ENCODE measurements at places on chromosomes 6 and 20.

DNA sequence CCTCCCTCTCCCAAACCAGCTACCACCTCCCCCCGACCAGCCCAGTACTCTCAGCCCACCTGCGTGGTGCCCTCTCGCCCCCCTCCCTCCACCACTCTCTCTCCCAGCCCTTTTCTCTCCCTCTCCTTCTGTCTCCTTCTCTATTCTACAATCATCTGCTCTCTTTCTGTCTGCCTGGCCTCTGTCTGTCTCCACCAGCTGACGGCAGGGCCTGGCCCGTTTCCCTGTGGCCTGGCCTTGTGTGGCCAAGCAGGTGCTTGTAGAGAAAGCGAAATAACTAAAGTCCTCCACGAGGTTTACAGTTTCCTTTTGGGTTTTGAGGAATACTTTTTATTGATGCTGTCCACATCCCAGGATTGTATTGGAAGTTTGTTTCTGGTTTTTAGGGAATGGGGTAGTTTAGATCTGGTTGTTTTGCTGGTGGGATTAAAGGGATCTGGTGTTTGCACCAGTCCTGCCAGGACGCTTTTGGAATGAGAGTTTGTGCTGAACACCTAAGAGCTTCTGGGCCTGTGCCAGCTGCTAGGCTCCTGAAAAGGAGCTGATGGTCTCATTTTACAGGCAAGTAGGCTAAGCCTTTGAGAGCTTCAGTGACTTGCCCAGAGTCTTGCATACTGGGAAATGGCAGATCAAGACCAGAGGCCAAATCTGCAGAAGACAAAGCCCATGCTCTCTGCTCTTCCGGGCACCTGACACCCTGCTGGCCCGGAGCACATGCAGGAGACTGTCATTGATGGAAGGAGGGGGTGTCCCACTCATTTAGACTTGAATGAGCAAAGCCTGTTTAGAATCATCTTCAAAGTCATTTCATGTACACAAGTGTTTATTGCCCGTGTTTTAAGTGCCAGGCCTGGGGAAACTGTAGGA lies 161.7 kb downstream of the SYCP2 start:
- DNase-seq, result no peak

DNA sequence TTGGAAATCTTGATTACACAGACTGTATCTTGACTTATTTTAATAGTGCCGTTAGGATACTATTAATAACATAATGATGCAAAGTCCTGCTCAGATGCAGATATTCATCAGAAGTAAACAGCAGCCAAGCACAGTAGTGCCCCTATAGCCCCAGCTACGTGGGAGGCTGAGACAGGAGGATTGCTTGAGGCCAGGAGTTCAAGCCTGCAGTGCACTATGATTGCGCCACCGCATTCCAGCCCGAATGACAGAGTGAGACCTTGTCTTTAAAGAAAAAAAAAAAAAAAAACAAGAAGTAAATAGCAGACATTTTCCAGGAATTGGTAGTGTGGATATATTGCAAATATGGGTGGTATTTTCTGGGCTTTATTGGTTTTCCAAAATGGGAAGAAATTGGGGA lies 61.8 kb downstream of the TULP4 start:
- DNase-seq, result no peak

DNA sequence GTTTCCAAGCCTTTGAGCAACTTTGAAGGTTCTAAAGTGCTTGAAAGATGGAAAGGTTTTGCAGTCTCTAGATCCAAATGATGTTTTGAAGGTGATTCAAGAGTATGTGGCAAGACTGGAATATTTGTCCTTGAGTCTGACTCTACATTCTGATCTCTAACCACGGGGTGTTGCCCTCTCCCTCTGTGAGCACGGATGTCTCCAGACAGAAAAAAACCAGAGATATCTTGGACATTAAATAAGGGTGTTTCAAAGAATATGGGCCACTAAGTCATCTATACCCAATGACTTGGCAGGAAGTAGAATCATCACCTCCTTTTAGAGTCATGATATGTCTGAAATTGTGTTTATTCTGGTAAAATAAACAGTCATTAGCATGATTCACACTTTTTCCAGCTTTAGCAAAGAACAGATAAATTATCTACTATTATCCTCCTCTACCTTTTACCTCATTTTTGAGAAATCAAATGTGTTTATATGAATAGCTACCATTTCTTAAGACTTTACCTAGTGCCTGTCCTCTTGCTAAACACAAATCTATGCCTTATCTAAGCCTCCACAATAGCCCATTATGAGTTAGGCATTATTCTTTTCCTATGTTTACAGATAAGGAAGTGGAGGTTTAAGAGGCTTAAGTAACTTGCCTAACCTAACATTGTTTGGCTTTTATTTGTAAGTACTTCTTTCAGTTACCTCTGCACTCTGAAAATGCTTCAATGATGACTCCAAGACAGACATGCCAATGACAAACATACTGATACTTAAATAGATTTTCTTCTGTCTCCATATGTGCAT lies 384.4 kb downstream of the BMP2 start:
- DNase-seq, result no peak

- no peak for DNase-seq
Measured at GRCh38 chr6:53530346-53530745, 14.6 kb downstream of the GCLC start.

DNA sequence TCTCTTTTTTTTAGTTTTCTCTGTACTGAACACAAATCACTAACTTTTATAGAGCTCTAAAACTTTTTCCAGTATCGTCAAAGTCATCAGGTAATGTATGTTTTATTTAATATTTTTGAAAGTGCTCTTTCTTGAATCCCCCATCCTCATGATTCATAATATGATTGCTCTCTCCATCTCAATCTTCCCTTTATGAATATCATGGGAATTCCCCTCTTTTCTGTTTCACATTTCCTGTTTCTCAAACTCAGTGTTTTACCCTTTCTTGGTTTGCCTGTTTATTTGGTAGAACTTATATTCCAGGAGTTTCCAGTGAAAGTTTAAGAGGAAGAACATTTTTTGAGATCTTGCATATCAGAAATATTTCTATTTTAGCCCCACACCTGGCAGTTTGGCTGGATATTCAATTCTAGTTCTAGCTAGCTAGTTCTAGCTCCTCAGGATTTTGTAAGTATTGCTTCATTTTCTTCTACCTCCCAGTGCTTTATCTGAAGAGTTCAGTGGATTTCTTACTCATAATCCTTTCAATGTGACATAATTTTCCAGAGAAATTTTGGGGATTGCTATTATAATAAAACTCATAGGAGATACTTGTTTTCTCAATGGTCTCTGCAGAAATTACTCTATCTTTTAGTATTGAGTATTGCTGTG lies 6.1 kb upstream of the C6orf58 start:
- DNase-seq, result no peak

DNA sequence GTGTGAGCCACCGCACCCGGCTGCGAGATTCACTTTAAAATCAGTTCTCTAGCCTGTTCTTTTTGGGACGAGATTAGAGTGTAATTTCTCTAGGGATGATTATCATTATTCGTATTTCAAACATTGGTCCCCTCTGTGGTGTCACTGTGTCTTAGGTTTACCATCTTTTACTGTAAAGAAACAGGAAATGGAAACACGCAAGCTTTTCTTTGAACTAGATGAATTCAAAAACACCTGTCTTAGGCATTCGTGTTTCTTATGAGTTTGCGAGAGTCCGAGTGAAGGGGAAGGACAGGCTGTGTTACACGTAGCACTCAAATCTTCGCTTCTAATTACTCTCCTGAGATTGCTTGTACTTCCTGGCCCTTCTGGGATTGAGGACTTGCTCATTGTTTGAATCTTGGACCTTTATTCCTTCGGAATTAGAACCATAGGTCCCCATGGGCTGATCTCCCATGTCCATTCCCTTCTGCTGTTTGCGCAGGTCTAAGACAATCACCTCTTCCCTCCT lies 61.6 kb downstream of the PHACTR2 start:
- no peak for DNase-seq

DNA sequence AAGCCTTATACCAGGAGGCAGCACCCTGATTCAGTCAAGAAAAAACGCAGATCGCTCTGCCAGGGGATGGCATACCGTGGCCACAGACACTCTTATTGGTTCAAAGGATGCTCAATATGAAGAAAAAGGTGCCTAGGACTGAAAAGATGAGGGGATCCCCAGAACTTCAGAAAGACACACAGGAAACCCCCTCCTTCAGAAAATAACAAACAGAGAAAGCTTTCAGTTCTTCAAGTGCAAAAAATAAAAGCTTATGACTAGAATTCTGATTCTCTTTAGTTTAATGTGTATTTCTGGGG lies 17.7 kb upstream of the MYB start:
- no peak for DNase-seq

DNA sequence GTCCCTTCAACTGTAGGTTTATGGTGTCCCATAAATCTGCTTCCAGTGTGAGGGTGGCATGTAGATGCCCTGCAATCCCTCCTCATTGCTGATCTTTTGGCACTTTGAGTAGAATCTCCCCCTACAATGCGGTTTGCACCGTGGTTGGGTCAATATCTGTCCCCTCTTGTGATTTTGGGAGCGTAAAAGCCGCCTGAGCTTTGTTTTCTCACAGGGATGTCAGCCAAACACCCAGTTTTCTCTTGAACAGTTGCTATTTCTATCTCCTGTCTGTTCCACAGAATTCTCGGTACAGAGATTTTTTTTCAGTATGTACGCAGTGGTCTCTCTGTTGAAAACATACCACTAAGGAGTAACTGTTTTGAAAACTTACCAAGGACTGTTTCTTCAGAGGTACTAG lies 21.8 kb downstream of the CDS2 start:
- DNase-seq, result no peak

DNA sequence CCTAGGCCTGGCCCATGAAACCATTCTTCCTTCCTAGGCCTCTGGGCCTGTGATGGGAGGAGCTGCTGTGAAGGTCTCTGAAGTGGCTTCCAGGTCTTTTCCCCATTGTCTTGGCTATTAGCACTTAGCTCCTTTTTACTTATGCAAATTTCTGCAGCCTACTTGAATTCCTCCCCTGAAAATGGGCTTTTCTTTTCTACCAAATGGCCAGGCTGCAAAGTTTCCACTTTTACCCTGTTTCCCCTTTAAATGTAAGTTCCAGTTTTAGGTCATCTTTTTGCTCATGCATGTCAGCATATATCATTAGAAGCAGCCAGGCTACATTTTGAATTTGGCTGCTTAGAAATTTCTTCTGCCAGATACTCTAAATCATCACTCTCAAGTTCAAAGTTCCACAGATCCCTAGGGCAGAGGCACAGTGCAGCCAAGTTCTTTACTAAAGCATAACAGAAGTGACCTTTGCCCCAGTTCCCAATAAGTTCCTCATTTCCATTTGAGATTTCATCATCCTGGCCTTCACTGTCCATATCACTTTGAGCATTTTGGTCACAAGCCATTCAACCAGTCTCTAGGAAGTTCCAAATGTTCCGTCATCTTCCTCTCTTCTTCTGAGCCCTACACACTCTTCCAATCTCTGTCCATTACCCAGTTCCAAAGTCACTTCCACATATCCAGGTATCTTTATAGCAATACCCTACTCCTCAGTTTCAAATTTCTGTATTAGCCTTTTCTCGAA lies 71.9 kb downstream of the TBC1D7 start:
- DNase-seq, result no peak

- no peak for DNase-seq
Measured at GRCh38 chr6:3849681-3850450, 693 bp downstream of the FAM50B start.

DNA sequence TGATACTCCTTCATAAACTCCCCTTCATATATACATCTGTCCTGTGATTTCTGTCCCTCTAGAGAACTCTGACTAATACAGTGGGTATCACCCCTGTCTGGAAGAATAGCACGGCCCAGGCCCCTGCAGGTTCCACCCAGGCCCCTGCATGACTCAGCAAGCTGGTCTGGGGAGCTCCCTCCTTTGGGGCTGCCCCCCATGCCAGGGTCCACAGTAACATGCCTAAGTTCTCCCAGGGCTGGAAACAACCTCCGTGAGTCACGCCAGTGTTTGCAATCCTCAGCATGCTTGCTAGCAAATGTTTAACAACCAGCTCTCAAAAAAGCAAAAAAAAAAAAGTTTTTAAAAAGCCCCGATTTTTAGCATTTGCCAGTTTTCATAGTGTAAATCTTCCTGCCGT lies 134.3 kb upstream of the CDH4 start:
- DNase-seq, result no peak

GRCh38 chr6:19755181-19755580 lies 82.0 kb upstream of the ID4 start:
- no peak for DNase-seq

- DNase-seq, result no peak
Measured at GRCh38 chr6:19827247-19827646, 9.9 kb upstream of the ID4 start.

DNA sequence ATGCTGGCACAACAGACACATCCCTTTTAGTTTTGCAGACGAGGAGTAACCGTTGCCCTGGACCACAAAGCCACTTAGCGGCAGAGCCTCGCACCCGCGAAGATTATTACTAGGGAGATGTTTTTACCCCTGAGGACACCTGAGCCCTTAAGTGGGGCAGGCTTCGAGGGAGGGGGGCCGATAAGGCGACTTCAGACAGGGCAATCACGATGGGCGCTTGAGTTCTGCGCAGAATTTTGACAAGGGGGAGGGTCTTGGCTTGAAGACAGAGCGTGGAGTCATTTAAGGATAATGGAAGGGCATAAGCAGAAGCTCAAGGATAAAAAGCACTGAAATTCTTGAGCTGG lies 650 bp upstream of the TTK start:
- DNase-seq, result peak; percentile 15

DNA sequence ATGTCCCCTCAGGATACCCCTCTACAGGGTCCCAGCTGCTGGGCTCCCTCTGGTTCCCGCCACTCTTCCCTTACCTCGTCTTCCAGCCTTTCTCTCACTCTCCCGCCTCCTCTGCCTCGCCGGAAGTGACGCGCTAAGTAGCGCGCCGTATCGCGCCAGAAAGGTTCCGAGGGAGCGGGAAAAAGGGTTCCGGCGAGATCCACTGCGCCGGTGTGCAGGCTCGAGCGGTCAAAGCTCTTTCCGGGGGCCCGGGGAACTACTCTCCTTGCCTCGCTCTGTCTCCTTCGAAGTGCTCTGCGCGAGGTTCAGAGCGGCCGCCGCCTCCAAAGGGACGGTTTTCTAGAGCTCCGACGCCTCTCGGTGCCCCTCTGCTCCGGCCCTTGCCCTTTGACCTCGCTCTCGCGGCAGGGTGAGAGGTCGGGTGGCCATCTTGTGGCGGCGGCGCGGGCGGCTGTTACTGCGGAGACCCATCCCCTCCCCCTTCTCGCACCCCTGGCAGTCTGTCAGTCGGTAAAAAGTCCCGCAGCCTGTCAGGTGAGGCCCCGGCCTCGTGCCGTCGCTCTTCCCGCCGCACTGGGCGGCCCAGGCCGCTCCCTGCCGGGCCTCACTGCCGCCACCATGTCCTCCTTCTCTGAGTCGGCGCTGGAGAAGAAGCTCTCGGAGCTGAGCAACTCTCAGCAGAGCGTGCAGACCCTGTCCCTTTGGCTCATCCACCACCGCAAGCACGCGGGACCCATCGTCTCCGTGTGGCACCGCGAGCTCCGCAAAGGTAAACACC lies at the start of the genes RPRD1B and TTI1:
RPRD1B (plus strand) TSS at position 417 of the 778 bp plus-strand sequence; CDS start at position 619, 202 bp downstream.
TTI1 (minus strand) TSS at position 127 of the 778 bp plus-strand sequence. CDS start 19,640 bp downstream, outside the sequence.
- peak; percentile 93 for DNase-seq

DNA sequence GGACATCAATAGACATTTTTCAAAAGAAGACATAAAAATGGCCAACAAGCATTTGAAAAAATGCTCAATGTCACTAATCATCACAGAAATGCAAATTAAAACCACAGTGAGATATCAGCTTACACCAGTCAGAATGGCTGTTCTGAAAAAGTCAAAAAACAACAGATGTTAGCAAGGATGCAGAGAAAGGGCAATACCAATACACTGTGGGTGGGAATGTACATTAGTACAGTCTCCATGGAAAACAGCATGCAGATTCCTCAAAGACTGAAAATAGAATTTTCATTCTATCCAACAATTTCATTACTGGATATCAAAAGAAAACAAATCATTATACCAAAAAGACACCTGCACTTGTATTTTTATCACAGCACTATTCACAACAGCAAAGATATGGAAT lies 85.3 kb downstream of the DCDC2 start:
- no peak for DNase-seq

- no peak for DNase-seq
Measured at GRCh38 chr20:53750827-53751619, 157.4 kb upstream of the ZNF217 start.

All from NCI-H1930 (cell line).